ENCODE measurements at places on chromosomes 12 and 14.

GRCh38 chr12:126727218-126728075 is 1539.5 kb upstream of the TMEM132C start:
- no peaks in the 10 kb centered on the region for H3K4me1 ChIP-seq
- no peak for DNase-seq
- H3K27me3 ChIP-seq: no peaks in the 10 kb centered on the region
- H3K27ac ChIP-seq: no peak overlapping the region
- H3K36me3 ChIP-seq: no peaks in the 10 kb centered on the region

GRCh38 chr14:93520053-93520607 is 89.4 kb downstream of the UNC79 start:
- no peaks in the 10 kb centered on the region for H3K4me1 ChIP-seq
- no peak overlapping the region for H3K27ac ChIP-seq
- no peak for DNase-seq
- H3K36me3 ChIP-seq: no peaks in the 10 kb centered on the region
- H3K4me3 ChIP-seq: no peak overlapping the region
- no peaks in the 10 kb centered on the region for H3K27me3 ChIP-seq

DNA sequence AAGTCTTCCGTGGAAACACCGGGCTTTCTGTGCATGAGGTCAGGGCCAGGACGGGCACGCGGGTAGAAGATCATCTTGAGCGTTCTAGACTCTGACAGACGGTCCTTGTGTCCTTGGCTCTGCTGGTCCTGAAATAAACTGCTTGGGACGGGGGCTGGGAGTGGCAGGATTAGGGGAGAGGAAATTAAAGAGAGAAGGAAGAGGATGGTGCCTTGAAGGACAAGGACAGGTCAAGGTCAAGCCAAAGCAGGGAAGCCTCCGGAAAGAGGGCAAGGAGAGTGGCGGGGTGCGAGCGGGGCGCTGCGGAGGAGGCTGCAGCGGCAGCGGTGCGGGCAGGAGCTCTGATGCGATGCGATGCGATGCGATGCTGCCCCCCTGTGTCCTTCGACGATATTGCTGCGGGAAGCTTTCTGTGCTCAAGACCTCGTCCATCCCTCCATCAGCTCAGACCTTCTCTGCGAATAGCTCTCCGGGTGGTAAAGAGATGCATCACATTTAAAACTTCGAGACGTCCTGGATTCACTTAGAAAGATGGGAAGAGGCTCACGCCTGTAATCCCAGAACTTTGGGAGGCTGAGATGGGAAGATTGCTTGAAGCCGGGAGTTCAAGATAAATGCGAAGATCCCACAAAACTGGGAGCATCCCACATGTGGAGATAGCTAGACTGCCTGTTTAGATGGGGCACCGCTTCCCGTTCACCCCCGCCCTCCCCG is 110.1 kb upstream of the TMEM132D start:
- H3K27me3 ChIP-seq: no peaks in the 10 kb centered on the region
- H3K27ac ChIP-seq: no peak overlapping the region
- no peaks in the 10 kb centered on the region for H3K4me1 ChIP-seq

- H3K36me3 ChIP-seq: no peaks in the 10 kb centered on the region
- H3K4me3 ChIP-seq: no peak overlapping the region
- DNase-seq: no peak
- H3K27ac ChIP-seq: no peak overlapping the region
- no peaks in the 10 kb centered on the region for H3K27me3 ChIP-seq
Observed at GRCh38 chr12:126404293-126404881, 1339.2 kb downstream of the AACS start.

GRCh38 chr12:49642370-49642802 is 19.0 kb downstream of the PRPF40B start:
- H3K4me1 ChIP-seq: peaks cover 21% of the 10 kb centered on the region
- H3K27me3 ChIP-seq: no peaks in the 10 kb centered on the region
- no peaks in the 10 kb centered on the region for H3K36me3 ChIP-seq
- DNase-seq: no peak

- no peaks in the 10 kb centered on the region for H3K36me3 ChIP-seq
- DNase-seq: no peak
- H3K27me3 ChIP-seq: no peaks in the 10 kb centered on the region
- H3K4me1 ChIP-seq: no peaks in the 10 kb centered on the region
Observed at GRCh38 chr12:102753802-102754201, 163.2 kb downstream of the PAH start.

- no peak for DNase-seq
- no peak overlapping the region for H3K4me3 ChIP-seq
- H3K4me1 ChIP-seq: no peaks in the 10 kb centered on the region
- H3K36me3 ChIP-seq: no peaks in the 10 kb centered on the region
- no peaks in the 10 kb centered on the region for H3K27me3 ChIP-seq
- H3K27ac ChIP-seq: no peak overlapping the region
Observed at GRCh38 chr14:68159701-68160633, 340.4 kb downstream of the RAD51B start.

- H3K36me3 ChIP-seq: no peaks in the 10 kb centered on the region
- no peak overlapping the region for H3K4me3 ChIP-seq
- no peak overlapping the region for H3K27ac ChIP-seq
Observed at GRCh38 chr12:116352315-116352835, 74.9 kb upstream of the MED13L start.

- no peaks in the 10 kb centered on the region for H3K36me3 ChIP-seq
- no peak overlapping the region for H3K4me3 ChIP-seq
- H3K27ac ChIP-seq: no peak overlapping the region
Observed at GRCh38 chr12:93015871-93016751, 87.0 kb upstream of the EEA1 start.

- no peaks in the 10 kb centered on the region for H3K4me1 ChIP-seq
- no peak for DNase-seq
- no peaks in the 10 kb centered on the region for H3K27me3 ChIP-seq
- no peaks in the 10 kb centered on the region for H3K36me3 ChIP-seq
- no peak overlapping the region for H3K27ac ChIP-seq
- no peak overlapping the region for H3K4me3 ChIP-seq
Observed at GRCh38 chr12:38480594-38480993, 164.0 kb downstream of the ALG10B start.

DNA sequence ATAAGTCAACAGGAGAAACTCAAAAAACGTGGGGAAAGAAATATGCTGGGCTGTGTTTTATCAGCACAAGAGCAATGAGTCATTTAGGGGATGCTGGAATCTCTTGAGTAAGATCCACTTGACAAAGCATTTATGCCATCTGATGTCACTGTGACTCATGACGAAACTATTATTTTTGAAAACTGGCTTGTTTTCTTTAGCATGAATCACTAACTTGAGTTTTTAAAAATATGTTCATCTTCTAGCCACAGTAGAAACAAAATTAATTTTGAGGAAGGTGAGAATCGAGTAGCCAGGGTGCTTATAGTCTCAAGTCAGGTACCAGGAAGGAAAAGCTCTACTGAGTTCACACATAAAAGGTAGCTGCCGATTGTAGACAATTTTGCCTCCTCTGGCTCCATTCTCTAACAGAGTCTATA is 456.2 kb upstream of the MGAT4C start:
- no peak overlapping the region for H3K27ac ChIP-seq
- H3K4me3 ChIP-seq: no peak overlapping the region
- no peaks in the 10 kb centered on the region for H3K36me3 ChIP-seq

DNA sequence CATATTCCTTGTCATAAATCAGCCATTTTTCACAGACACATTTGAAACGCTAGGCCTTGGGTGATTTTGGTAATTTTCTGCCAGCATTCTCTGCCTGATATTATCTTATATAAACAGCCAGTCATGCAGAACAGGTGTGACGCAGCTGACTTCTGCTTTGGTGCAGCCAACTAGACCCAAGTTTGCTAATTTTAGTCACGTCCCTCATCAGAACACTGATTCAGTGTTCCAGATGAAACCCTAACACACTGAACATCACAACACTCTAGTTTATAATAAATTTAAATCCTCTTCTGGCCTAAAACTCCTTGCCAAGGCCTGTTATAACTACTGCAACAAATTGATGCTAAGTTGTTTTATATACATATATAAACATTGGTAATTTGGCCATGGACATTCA is 386.1 kb downstream of the SEC23A start:
- no peaks in the 10 kb centered on the region for H3K4me1 ChIP-seq
- no peak overlapping the region for H3K4me3 ChIP-seq
- no peaks in the 10 kb centered on the region for H3K36me3 ChIP-seq
- H3K27me3 ChIP-seq: no peaks in the 10 kb centered on the region

DNA sequence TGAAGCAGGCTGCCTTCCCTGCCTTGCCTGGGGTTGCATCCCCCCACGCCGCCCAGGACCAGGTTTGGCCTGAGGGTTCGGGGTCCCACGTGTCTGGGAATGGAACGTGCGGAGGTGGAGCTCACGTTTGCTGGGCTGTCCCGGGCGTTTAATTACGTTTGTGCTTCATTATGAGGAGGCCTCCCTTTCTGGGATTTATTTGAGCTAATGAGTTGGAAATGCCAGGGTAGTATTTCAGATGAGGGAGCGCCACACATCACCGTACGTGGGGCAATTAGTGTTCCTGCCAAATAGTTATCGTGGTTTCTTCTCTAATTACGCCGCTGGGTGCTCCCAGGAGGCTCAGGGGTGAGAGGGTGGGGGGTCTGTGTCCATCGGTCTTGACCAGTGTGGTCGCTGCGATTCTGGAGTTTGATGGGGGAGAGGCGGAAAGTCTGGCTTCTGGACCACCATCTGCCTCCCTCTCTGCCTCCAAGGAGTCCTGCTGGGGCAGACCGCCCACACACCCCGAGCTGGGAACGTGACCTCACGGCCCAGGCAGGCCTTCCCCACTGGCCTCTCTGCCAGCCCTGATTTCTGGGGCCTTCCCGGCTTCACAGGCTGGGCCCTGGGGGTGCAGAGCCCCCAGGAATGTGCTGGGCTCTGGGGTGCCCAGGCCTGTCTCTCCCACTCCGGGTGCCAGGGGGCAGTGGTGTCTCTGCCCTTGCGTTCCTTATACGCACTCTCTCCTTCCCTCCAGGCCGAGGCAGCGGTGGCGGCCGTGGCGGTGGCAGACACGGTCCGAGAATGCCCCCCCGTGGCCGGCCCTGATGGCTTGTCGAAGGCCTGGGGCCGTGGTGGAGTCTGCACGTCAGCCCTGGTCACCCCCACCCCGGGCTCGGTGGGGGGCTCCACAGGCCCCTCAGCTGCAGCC is 18.9 kb downstream of the KIF26A start:
- no peaks in the 10 kb centered on the region for H3K36me3 ChIP-seq
- H3K4me1 ChIP-seq: no peaks in the 10 kb centered on the region
- no peak overlapping the region for H3K27ac ChIP-seq
- no peaks in the 10 kb centered on the region for H3K27me3 ChIP-seq

- H3K36me3 ChIP-seq: no peaks in the 10 kb centered on the region
- H3K27ac ChIP-seq: no peak within 1 kb of the TSS
- H3K4me3 ChIP-seq: peak within 1 kb of the TSS; percentile 52
- DNase-seq: peak; percentile 54
- peaks cover 17% of the 10 kb centered on the region for H3K4me1 ChIP-seq
Observed at GRCh38 chr12:95790033-95790916, at the start of gene NTN4. Gene NTN4 (minus strand): TSS chr12:95790764. CDS start chr12:95790309, 455 bp downstream.

- H3K4me3 ChIP-seq: no peak overlapping the region
- H3K36me3 ChIP-seq: no peaks in the 10 kb centered on the region
- DNase-seq: no peak
- H3K27me3 ChIP-seq: no peaks in the 10 kb centered on the region
Observed at GRCh38 chr12:68572661-68573060, 38.0 kb upstream of the RAP1B start.

GRCh38 chr14:82060219-82060618 is 526.6 kb upstream of the SEL1L start:
- H3K4me1 ChIP-seq: no peaks in the 10 kb centered on the region
- no peak for DNase-seq
- H3K27me3 ChIP-seq: no peaks in the 10 kb centered on the region

- H3K4me3 ChIP-seq: no peak overlapping the region
- H3K36me3 ChIP-seq: no peaks in the 10 kb centered on the region
- H3K27me3 ChIP-seq: no peaks in the 10 kb centered on the region
- DNase-seq: no peak
- no peaks in the 10 kb centered on the region for H3K4me1 ChIP-seq
- no peak overlapping the region for H3K27ac ChIP-seq
Observed at GRCh38 chr12:12087693-12088034, 16.9 kb downstream of the BCL2L14 start.

DNA sequence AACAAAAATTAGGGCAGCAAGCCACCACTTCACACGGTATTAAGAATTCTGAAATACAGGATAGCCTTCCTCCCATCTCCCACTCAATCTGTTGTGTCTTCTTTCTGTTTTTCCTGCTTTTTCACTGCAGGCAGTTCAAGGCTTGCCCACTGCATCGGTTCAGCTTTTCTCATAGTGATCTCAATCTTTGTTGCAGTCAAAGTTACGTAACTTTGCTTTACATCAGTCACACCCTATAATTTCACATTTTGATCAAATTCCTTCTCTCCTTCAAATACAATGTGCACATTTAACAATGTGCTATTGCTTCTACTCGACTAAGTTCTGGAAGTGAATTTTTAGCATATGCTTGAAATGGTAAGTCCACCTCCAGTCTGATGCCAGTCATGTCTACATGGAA is 217.6 kb downstream of the EFCAB11 start:
- H3K36me3 ChIP-seq: no peaks in the 10 kb centered on the region
- H3K4me1 ChIP-seq: no peaks in the 10 kb centered on the region
- H3K27ac ChIP-seq: no peak overlapping the region
- H3K27me3 ChIP-seq: no peaks in the 10 kb centered on the region
- H3K4me3 ChIP-seq: no peak overlapping the region
- DNase-seq: no peak

- H3K4me3 ChIP-seq: no peak overlapping the region
- DNase-seq: peak; percentile 67
- H3K4me1 ChIP-seq: peaks cover 21% of the 10 kb centered on the region
- H3K27me3 ChIP-seq: no peaks in the 10 kb centered on the region
Observed at GRCh38 chr12:14417715-14418114, 52.2 kb downstream of the ATF7IP start.

DNA sequence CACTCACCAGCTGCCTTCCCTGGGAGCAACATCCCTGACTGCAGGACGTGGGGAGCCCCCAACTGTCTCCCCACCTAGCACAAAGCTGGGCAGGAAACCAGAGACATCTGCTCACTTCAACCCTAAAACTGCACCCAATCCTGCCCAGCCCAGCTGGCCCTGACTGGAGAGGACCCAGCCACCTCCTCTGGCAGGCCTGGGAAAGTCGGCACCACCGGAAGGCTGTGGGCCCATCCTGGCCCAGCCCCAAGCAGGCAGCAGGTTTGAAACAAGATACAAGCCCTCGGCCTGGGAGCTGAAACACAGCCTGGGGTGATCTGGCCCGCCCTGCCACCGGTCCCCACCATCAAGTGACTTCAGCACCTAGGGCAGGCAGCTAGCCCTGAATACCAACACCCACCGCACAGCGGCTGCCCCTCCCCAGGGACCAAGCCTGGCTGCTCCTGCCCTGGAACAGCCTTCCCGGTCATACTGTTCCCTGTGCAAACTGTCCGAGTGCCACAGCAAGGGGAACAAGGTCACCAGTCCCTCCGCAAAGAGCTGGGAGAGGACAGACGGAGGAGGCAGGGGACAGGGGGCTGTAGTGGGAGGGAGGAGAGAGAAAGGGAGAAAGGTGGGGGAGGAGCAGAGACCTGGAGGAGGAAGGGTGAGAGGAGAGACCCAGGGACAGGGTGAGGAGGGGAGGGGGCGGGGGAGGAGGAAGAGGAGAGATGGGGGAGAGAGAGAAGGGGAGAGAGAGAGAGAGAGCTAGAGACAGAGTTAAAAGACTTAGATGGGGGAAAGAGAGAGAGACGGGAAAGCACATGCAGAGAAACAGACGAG is 115.7 kb downstream of the RFLNA start:
- no peaks in the 10 kb centered on the region for H3K4me1 ChIP-seq
- H3K36me3 ChIP-seq: no peaks in the 10 kb centered on the region
- H3K27ac ChIP-seq: no peak overlapping the region
- no peaks in the 10 kb centered on the region for H3K27me3 ChIP-seq
- no peak for DNase-seq

- no peaks in the 10 kb centered on the region for H3K4me1 ChIP-seq
- no peak overlapping the region for H3K27ac ChIP-seq
- H3K36me3 ChIP-seq: no peaks in the 10 kb centered on the region
- no peaks in the 10 kb centered on the region for H3K27me3 ChIP-seq
- DNase-seq: no peak
Observed at GRCh38 chr12:131230340-131231031, 276.8 kb downstream of the ADGRD1 start.

All from B cell (primary cell).